ENCODE measurements at places on chromosomes 13 and 19. TPM values are rescaled to one million over a fixed set of nuclear protein-coding genes. Genes with fewer than 3 reads are reported as not detected.

SSC5D gene
- 1.5 TPM for total RNA-seq

CPT1C gene
- total RNA-seq = 87.7 TPM

ADAMTS10 gene
- total RNA-seq = 30.9 TPM

LYPD5 gene
- total RNA-seq = not detected

OLFM2 gene
- total RNA-seq = 6.8 TPM

Measured in neural crest cell (in vitro differentiated cells).